Cardiac septum (tissue), 1 donor: ENCODE measurements at places on chromosomes 2 and 18. TPM values are rescaled to one million over a fixed set of nuclear protein-coding genes. Genes with fewer than 3 reads are reported as not detected.

Gene CTAGE1
- 0.13 TPM for total RNA-seq

Gene OSGEPL1
- total RNA-seq: 5.4 TPM

Gene BZW1
- total RNA-seq: 99.3 TPM

Gene EPAS1
- 139 TPM for total RNA-seq

Gene IRS1
- total RNA-seq: 14.0 TPM

Gene TPO
- total RNA-seq: 11.8 TPM

Gene DSEL
- 3.4 TPM for total RNA-seq

Gene CRYGC
- not detected for total RNA-seq

Gene ADRA2B
- total RNA-seq: 5.5 TPM

Gene RGPD4
- total RNA-seq: 0.19 TPM
